ENCODE measurements at places on chromosomes 16 and 17.

- no peak for DNase-seq
These were observed 345.1 kb downstream of the XYLT1 start for GRCh38 chr16:17125671-17126070.

GRCh38 chr16:19703172-19703889, 14.7 kb downstream of the KNOP1 start:
- no peak for DNase-seq

DNA sequence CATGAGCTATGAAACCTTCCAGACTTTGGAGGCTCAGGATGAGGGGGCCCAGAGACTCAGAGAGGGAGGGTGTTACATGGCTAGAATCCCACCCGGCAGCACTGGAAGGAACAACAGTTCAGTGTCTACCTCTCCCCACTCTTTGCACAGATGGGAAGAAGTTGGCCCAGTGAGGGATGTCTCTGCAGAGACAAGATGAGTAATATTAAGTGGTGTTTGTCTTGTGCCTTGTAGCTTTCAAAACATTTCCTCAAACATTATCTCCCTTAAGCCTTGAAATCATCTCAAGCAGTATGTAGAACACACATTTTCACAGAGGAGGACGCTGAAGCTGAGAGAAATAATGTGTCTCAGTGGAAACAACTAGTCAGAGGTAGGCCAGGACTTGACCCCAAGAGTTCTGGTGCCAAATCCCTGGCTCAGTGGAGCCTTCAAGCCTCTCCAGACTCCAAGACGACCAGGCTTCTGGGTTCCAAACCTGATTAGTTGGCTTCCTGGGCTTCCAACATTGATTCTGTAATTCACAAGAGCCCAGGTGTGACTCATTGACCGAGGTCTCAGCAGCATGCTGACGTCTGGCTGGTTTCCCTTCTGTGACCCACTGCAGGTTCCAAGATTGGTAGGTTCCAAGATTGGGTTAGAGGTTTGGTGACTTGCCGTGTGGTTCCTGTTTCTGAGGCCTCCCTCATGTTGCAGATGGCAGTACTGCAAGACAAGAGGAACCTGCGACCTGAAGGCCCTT, 7.4 kb downstream of the RNF112 start:
- DNase-seq, result no peak

- no peak for DNase-seq
These were observed 206.5 kb downstream of the ABCC12 start for GRCh38 chr16:47949276-47949675.

DNA sequence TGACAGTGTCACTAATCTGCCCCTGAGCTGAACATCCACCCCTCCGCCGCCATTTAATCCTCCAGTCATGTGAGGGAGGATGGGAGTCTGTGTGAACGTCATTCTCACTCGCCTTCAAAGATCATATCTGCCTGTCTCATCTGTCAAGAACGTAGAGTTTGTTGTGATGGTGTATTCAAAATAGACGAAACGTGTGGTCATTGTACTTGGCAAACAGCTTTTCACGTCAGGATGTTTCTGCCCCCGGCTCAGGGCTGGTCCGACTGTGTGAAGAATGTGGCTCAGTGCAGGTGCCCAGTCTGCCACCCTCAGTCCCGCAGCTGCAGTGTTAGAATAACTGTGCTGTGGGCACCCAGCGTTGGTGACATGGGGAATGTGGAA, 148.0 kb downstream of the KCNJ12 start:
- DNase-seq, result no peak

- DNase-seq, result no peak
These were observed 609.6 kb upstream of the C16orf82 start for GRCh38 chr16:26457095-26457494.

DNA sequence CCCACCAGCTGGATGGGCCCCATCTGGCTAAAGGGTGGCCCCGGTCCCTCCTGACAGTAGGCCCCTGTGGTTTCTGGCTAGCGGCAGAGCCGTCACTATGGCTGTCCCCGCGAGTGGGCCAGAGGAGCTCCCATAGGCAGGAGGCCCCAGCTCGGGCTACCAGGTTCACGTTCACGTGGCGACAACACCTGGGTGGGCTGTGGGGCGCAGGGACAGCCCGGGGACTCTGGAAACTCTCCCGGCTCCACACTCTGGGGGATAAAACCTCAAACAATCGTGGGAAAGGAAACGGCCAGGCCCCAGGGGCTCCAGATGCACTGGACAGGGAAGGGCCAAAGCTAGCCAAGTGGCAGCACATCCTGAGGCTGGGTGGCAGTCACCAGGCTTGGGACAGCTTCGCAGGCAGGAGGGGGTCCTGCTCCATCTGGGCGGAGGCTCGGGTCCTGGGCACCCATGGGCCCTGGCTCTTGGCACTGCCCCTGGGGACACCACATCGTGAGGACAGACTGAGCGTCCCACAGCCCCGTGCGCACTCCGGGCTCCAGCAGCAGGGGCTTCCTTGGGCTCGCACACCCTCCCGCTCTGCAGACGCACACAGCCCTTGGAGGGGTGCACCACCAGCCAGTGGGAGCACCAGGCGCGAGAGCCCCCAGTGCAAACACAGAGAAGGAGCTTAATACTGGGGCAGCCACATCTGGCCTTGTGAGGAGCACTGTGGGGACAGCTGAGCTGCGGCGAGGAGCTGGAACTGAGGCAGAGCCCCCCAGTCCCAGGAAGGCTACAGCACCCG, 4.4 kb downstream of the RNF166 start:
- no peak for DNase-seq

DNA sequence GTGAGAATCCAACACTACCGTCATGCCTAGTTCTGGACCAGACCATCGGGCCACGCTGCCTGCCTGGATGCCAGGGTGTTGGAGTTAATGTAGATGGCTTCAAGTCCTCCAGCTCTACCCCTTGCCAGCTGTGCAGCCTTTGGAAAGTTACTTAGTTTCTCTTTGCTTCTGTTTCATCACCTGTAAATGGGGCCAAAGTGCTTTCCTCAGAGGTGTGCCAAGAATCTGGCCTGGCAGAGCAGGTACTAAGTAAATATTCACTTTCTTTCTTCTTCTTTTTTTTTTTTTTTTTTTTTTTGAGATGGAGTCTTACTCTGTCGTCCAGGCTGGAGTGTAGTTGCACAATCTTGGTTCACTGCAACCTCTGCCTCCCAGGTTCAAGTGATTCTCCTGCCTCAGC, 159.5 kb upstream of the RPL38 start:
- no peak for DNase-seq

GRCh38 chr16:9138021-9138680, 46.7 kb downstream of the HAPSTR1 start:
- no peak for DNase-seq

GRCh38 chr17:69962436-69962995, 112.5 kb upstream of the KCNJ16 start:
- DNase-seq, result no peak

DNA sequence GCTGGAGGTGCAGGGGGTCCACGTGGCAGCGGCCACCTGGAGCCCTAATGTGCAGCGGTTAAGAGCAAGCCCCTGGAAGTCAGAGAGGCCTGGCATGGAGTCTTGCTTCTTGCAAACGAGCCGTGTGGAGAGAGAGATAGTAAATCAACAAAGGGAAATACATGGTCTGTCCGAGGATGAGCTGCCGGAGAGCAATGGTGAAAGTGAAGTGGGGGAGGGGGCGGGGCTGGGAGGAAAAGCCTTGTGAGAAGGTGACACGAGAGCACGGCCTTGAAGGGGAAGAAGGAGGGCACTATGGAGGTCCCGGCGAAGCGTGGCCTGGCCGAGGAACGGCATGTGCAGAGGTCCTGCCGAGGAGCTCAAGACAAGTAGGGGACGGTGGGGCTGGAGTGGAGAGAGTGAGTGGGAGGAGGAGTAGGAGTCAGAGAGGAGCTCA, 6.0 kb upstream of the SERPINF1 start:
- DNase-seq, result no peak
